ENCODE measurements at places on chromosomes 3 and 15.

DNA sequence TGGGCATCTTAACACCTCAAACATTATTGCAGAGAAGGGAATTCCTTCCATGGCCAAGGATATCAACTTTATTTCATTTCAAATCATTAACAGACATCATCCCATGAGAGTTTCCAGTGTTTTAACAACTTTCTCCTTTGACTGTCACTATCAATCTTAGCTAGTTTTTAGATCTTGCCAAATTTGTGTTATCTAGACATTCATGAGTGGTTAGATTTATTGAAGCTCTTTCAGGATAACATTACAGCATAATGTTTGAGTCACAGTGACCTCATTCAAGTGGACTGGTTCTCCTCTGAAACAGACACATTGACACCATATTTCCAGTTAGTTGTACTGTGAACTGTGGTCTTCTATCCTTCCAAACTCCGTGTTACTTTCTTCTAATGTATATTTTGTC lies 8.6 kb upstream of the TNFAIP8L3 start:
- DNase-seq = no peak

DNA sequence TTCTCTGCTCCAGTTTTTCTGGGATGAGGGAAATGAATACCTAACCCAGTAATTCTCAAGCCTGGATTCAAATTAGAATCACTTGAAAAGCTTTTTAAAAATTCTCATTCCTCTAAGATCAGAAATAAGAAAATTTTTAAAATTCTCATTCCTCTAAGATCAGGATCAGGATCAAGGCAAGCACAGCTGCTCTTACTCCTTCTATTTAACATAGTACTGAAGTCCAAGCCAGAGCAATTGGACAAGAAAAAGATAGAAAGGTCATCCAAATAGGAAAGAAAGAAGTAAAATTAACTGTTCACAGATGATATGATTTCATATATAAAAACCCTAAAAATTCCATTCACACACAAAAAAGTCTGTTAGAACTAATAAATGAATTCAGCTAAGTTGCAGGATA lies 24.2 kb upstream of the CLRN1 start:
- DNase-seq = no peak

GRCh38 chr3:71111784-71112440 lies 471.6 kb downstream of the FOXP1 start:
- DNase-seq = no peak

DNA sequence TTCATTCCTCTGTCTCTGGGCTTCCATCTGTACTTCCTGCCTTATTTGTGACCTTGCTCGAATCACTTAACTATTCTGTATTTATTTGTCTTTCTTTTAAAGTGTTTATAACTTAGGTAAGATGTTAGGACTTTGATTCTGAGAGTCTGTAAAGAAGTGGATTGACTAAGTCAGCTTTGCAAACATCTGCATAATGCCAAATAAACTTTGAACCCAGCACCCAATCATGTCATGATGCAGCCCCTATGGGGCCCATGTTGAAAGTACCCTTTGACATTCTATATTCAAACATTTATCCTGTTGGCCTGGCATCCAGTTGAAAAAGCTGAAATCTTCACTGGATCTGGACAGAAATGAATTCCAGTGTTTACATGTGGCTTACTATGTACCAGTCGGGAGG lies 3.8 kb upstream of the MYRIP start:
- no peak for DNase-seq

DNA sequence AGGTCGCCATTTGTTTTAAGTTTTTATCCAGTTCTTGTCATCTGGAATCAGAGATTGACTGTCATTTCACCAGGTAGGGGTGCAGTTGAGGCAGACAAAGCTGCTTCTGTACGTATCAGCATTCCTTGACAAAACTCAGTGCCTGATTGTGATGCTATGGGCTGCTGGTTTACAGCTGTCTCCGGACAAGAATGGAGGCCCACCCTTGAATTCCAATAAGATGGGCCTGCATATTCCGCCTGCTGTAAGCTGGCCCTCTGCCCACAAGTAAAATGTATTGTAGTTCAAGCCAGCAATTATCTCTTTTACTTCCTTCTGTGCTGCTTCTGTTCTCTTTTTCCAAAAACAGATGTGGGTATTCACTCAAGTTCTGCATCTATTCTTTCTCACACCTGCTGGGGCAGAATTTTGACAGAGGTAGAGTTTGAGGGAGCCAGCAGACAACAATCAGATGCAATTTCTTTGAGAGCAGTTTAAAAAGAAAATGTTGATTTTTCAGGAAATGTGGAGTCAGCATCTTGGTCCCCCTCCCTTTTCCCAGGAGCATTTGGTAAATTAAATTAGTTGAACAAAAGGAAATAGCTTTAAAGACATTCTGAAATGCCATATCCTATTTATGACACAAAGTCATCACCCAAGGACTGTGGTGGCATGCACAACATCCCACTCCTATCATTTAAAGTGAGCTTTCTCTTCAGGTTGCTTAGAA lies 53.5 kb downstream of the IQCH start:
- DNase-seq = no peak

DNA sequence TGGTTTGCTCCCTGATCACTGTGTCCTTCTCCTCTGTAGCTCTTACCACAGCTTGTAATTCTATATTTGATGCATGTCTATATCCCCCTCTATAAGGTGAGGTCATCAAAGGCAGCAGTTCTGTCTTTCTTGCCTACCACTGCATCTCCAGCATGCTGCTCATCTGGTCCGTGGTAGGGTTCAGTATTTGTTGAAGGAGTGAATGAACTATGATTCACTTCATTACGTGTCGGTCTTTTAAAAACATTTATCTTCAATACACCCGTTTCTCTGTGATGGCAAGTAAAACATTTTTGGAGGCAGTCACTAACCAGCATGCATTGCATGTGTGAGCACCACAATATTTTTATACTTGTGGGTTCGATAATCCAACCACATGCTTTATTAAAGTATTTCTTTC lies 27.6 kb downstream of the CHST14 start:
- no peak for DNase-seq

DNA sequence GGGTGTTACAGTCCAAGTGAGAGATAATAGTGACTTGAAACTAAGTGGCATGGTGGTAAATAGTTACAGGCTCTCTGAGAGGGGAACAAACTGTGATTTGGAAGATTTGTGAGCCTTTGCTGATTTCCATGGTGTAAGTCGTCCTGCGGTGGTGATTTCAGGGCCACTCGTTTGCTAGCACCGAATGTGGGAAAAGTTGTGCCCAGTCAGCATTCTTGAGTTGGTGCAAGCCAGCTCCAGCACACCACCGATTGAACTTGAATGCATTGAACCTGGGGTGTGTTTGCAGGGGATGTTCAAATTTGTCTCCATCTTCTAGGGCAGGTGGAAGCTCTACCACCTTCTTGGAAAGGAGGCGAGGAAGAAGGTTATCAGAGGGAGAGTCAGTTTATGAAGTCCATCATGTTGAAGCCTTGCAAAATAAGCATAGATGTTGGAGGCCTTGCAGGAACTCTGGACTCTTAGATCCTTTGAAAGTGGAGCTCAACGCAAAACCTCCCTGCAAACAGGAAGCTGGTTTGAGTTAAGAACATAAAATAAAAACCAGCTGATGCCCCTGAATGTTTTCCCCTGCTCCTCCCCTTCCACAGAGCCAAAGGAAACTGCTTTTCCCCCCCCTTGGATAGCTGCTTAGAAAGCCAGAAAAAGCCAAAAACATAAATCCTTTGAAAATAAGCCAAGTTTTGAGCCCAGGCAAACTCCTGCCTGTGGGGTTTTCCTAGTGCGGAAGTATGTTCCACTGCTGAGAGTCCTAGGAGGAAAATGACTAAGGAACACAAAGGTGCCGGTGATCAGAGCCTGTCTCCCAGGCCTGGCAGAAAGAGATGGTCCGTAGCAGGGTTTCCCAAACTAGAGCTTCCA lies 21.9 kb downstream of the MAPKBP1 start:
- no peak for DNase-seq

DNA sequence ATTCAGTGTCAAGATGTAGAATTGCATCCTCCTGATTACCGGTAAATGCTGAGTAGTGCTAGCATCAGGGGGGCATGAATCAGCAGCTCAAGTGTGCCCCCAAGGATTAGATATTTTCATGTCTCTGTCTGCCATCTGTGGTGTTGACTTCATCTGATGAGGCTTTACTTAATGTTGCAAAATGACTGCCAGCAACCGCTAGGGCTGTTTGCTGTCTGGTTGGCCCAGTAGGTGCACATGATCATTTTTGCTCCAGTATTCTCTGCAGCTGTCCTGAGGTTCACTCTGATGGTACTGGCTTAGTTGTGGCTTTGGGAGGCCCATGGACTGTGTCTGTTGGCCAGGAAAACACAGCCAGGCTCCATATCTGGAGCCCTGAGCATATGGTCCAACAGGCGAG lies 316.4 kb downstream of the SOX2 start:
- DNase-seq = no peak

DNA sequence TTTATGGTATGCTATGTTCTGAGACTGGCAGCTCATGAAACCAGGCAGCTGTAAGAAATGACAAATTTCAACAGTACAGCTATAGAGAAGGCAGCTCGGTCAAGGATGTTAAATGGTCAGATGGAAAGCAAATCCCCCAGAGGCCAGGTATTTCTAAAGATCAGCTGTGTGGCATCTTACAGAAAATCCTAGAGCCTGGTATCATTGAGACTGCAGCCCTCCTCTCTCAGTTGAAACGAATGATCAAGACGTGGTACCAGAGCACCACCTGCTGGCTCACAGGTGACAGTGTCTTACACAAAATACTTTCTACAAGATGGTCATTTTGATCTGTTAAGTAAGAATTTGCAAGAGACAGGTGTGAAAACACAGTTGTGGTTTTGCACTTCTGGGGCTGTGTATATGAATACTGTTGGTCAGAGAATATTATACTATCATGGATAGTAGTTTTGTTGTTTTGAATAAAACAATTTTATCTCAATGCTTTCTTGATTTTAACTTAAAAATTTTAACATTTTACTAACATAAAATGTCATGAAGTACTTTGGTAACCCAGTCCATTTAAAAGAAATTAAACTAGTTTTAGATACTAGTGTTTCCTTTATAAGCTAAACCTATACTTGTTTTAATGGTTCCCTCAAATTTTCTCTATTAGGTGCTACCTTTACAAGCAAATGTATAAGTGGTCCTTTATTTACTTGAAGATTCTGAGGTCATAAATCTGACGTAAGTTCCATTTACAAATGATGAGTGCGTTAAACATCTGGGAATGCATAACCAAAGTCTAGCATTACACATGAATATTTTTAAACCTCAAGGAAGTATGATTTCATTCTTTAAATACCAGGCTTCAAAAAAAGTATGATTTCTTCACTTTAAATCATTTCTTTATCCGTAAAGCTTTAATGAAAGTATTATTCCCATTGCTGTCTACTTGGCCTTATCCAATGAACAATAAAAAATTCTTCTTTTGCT lies 121.8 kb downstream of the PDZRN3 start:
- DNase-seq = peak; percentile 10

DNA sequence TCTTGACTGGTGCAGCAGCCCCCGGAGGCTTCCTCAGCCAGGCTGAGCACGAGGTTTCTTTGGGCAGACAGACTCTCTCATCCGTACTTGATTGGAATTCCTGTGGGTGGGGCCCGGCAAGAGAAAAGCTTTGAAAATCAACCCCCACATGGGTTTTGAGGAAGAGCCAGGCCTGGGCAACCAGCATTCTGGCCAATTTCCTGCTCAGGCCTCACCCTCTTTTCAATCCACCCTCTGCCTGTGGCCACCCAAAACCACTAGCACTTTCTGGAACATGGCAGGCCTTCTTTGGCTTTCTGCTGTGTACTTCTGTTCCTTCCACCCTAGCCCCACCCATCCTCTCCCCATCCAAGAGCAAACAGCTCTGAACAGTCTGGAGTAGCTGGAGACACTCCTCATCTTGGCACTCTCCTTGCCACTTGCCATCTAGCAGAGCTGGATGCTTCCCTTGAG lies 5.9 kb downstream of the MYO5C start:
- no peak for DNase-seq

- DNase-seq = no peak
Measured at GRCh38 chr3:12895391-12896062, 54.2 kb upstream of the RPL32 start.

DNA sequence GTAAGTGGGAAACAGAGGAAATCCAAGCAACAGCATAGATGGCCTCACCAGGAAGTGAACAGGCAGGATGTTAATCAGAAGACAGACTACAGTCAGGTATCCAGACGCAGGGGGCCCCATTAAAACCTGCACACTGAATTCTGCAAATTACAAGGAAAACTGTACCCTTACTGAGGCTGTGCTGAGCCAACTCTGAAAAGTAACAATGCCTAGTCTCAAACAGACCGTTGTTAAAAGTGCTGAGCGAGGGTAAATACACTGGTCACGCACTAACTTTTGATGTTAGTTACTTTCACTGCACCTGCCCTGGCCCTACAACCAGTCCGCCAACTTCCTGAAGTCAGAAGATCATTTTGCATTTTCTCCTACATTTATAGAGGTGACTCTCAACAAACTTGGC lies 1.0 kb downstream of the TAMM41 start:
- no peak for DNase-seq

GRCh38 chr15:100690795-100691158 lies 88.4 kb downstream of the ASB7 start:
- DNase-seq = no peak

- DNase-seq = no peak
Measured at GRCh38 chr3:26621906-26622620, 509 bp upstream of the LRRC3B start.

DNA sequence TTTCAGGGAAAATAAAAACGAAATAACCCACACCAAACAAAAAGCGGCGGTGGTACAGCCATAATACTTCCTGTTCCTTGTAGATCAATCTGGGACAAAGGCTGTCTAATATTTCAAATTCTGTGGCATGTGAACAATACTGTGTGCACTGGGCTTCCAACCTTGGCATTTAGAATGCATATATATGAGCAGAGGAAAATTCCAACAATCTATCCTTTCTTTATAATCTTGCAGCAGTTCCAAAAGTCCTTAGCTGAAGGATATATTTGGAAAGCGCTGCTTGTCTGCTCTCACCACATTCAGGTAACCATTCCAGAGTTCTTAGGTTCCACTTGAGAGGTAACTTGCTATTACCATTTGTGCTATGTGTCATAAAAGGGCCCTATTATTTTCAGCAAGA lies 231.8 kb downstream of the RBMS3 start:
- no peak for DNase-seq

GRCh38 chr15:79310612-79310984 lies 314 bp upstream of the TMED3 start:
- DNase-seq = no peak

GRCh38 chr3:177687291-177687690 lies 490.0 kb upstream of the TBL1XR1 start:
- no peak for DNase-seq

DNA sequence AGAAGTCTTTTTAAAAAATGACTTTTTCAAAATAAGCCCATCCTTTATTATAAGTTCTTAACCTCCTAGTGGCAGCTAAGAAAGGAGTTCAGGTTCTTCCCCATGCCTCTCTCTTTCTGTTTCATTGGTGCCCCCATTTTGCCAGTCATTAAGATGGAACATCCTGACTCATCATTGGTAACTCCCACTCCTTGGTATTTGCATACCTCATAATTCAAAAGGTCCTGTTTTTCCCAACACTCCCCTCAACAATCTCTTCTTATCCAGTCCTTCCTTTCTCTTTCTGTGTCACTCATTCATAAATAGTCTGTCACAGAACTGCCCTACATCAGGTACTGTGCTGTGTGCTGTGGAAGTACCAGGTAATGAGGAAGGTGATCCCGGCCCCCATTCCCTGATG lies 394.0 kb downstream of the FOXP1 start:
- DNase-seq = no peak

GRCh38 chr15:55222588-55222987 lies 25.8 kb upstream of the RSL24D1 start:
- DNase-seq = no peak
